ENCODE measurements at places on chromosomes 1 and 21.

DNA sequence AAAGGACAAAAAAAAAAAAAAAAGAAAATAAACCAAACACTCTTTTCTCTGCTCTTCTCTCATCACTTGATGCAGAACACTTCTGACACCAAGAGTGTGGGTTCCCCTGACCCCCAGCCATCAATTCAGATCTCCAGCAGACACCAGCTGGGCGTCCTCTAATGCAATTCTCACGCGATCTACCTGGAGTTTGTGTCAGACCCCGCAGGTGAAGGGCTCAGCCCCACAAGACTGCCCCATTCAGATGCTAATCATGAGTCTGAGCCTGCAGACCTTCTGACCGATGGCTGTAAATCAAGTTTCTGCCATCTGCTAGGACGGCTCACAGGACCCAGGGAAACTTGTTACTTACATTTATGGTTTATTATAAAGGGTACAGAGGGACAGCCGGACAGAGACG lies 133.6 kb upstream of the C1orf174 start:
- DNase-seq = no peak

DNA sequence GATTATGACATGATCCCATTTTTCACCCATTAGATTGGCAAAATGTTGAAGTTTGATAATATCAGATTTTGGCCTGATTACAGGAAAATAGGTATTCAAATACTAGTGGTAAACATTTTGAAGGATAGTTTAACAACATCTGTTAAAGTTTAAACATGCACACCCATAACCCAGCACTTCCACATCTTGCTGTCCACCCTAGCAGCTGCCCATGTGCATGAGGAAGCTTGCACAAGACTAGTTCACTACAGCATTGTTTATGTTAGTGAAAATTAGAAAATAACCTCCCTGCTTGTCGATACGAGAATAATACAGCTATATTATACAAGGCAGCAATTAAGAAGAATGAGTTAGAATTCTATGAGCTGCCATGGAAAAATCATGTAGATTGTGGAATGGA lies 127.6 kb downstream of the C1orf21 start:
- no peak for DNase-seq

- no peak for DNase-seq
These were observed 15.6 kb upstream of the C1orf198 start for GRCh38 chr1:230883967-230884366.

DNA sequence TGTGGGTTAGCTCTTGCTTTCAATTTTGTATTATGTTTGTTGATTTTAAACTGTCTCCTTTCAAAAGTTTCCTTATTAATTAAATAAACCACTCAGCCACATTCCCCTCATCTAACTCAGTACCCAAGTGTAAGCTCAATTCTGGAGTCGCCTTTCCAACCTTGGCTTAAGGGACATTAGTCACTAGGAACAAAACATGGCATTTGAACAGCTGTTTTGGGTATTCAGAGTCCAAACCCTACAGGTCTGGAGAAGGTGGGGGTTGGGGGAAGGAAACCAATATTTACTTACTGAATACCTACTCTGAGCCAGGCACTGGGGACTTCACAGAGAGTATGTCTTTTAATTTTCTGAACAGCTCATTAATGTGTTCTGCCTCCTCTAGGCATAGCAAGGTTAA lies 117.2 kb upstream of the JUN start:
- DNase-seq = no peak

DNA sequence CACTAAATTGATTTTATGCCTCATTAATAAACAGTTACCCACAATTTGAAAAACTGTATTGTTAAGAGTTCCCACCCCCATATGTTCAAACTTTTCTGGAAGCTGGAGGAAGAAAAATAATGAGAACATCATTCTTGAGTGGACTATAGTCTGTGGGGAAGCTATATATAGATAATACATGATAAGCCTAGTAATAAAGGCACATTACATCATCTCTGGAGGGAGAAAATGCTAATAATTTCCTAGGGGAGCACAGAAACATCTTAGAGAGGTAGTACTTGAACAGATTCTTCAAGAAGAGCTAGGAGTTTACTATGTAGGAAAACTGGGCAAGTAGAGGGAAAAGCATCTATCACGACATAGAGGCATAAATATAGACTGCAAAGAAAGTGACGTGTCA lies 19.6 kb downstream of the CYP2J2 start:
- DNase-seq = no peak

- DNase-seq = no peak
These were observed 46.5 kb downstream of the CYP2J2 start for GRCh38 chr1:59879996-59880505.

DNA sequence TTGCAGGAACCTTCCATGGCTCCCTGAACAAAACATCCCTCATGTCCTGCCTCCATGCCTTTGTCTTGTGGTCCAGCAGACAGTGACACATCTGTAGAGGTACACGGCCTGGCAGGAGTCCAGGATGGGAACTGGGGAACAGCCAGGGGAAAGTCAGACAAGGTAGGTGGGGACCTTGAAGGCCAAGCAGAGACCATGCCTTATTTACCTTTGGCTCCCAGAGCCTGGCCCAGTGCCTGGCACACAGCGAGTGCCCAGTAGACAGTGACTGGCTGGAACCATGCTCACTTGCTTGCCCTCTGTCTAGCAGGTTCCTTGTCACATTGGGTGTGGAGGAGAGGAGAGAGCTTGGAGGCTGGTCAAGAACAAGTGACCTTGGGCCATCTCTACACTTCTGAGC lies 81.0 kb downstream of the BCAR3 start:
- no peak for DNase-seq

DNA sequence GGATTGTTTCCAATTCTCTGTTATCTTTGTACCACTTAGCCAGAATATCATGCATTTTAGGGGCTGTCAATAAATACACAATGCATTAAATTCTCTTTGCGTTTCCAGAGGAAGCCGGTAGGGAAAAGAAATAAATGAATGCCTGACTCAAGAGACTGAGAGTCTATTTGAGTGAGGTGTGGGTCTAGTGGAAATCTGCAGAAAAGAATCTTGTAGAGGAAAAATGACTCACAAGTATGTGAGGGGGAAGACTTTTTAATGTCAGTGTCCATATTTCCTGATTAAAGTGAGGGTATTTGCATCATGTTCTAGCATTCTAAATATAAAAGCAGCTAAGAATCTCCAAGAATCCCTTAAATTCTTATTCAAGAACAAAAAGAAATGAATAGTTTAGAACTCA lies 271.1 kb downstream of the PTPRC start:
- DNase-seq = no peak

DNA sequence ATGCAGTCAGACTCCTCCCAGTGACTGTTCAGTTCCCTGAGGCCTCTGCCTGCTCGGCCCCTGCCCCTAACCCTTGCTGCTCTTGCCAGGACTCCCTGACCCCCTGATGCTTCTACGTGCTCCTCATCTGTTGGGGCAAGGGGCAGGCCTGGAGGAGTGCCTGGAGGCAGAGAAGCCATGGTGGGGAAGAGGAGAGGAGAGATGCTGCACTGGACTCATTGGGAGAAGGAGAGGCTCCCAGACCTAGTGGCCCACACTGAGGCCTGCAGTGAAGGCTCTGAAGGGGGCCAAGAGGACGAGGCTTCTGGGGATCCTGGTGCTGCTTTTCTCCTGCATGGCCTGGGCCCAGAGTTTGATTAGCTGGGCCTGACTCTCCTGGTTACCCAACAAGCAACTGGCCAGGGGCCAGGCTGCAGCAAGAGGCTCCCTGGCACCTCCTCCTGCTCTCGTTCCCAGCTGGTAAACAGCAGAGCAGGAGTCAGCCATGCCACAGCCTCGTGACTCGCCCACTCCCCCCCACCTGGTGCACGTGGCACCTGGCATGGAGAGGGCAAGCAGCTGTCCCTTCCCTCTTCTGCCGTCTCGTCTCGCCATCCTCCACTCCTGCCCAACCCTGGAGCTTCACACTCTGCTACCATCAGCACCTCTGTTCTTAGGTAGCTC lies 847 bp upstream of the RORC start:
- DNase-seq = peak; percentile 89

GRCh38 chr1:119245881-119246280 lies 105.4 kb upstream of the WARS2 start:
- no peak for DNase-seq

- peak; percentile 44 for DNase-seq
These were observed 2.4 kb downstream of the RAP1GAP start for GRCh38 chr1:21666576-21667320.
